A673 (cell line): ENCODE measurements at places on chromosomes 4 and X. TPM values are rescaled to one million over a fixed set of nuclear protein-coding genes. Genes with fewer than 3 reads are reported as not detected.

DNA sequence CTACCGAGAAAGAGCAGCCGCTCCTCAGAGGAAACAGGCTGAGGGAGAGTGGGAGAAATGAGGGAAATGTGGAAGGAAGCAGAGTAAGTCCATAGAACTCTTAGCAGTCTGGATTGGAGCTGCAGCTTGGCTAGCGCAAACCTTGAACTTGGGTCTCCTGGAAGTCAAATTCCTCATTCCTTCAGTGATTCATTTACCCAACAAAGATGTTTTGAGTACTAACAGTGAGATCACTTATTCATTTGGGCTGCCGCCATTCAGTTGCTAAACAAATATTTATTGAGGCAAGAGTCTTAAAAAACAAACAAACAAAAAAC, 51.5 kb downstream of the SEL1L3 start:
- H3K4me1 ChIP-seq = no peaks in the 10 kb centered on the region
- no peak overlapping the region for H3K4me3 ChIP-seq
- H3K27ac ChIP-seq = no peak overlapping the region
- no peaks in the 10 kb centered on the region for H3K27me3 ChIP-seq

- peak overlapping the region; percentile 55 for H3K27ac ChIP-seq
- peak; percentile 74 for DNase-seq
- H3K4me1 ChIP-seq = peaks cover 9% of the 10 kb centered on the region
- H3K27me3 ChIP-seq = no peaks in the 10 kb centered on the region
- H3K4me3 ChIP-seq = no peak overlapping the region
- no peaks in the 10 kb centered on the region for H3K36me3 ChIP-seq
Measured at GRCh38 chrX:103157496-103158316, 57.2 kb upstream of the BEX4 start.

DNA sequence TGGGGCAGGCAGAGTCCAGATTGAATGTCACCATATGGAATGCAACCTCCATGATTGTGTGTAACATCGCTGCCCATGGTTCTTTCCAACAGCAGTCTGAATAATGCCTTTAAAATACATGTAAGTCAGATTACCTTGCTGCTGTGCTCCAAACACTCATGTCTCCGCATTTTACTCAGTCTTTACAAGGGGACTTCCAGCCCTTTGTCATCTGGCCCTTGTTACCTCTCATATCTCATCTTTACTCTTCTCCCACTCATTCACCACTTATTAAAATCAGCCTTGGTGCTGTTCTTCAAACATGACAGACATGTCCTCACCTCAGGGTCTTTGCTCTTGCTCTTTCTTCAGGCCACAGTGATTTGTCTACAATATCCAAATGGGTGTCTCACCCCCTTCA, 200.4 kb upstream of the GYPA start:
- no peak overlapping the region for H3K4me3 ChIP-seq
- no peaks in the 10 kb centered on the region for H3K36me3 ChIP-seq
- H3K27me3 ChIP-seq = no peaks in the 10 kb centered on the region
- no peak for DNase-seq
- no peak overlapping the region for H3K27ac ChIP-seq
- peaks cover 19% of the 10 kb centered on the region for H3K4me1 ChIP-seq

GRCh38 chr4:36255577-36255976, 11.3 kb upstream of the ARAP2 start:
- H3K4me3 ChIP-seq = no peak overlapping the region
- no peak overlapping the region for H3K27ac ChIP-seq
- DNase-seq = no peak
- no peaks in the 10 kb centered on the region for H3K36me3 ChIP-seq
- no peaks in the 10 kb centered on the region for H3K4me1 ChIP-seq

- no peak for DNase-seq
- H3K27ac ChIP-seq = no peak overlapping the region
- H3K4me1 ChIP-seq = no peaks in the 10 kb centered on the region
- H3K36me3 ChIP-seq = no peaks in the 10 kb centered on the region
- no peak overlapping the region for H3K4me3 ChIP-seq
- H3K27me3 ChIP-seq = no peaks in the 10 kb centered on the region
Measured at GRCh38 chr4:39068907-39069306, 6.9 kb downstream of the KLHL5 start.

- H3K4me3 ChIP-seq = no peak overlapping the region
- no peak for DNase-seq
- no peak overlapping the region for H3K27ac ChIP-seq
- H3K36me3 ChIP-seq = no peaks in the 10 kb centered on the region
- no peaks in the 10 kb centered on the region for H3K4me1 ChIP-seq
- H3K27me3 ChIP-seq = no peaks in the 10 kb centered on the region
Measured at GRCh38 chr4:128660361-128661215, 148.9 kb upstream of the JADE1 start.

DNA sequence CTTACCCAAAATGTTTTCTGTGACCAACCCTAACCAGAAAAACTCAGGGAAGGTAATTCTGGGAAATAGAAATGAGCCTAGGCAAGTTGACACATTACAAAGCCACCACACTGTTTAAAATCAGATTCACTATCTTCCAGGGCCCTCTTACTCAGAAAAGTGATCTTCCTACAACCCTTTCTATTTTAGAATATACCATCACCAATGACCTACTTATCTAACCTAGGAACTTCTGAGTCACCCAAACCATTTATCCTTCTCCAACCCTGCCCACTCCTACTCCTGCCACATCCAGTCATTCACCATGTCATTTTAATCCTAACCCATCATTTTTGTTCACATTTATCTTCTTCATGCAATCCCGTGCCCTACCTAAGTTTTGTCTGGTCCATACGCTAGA, 89.9 kb downstream of the FTHL17 start:
- no peak overlapping the region for H3K4me3 ChIP-seq
- H3K36me3 ChIP-seq = no peaks in the 10 kb centered on the region
- DNase-seq = no peak
- no peaks in the 10 kb centered on the region for H3K4me1 ChIP-seq
- H3K27ac ChIP-seq = no peak overlapping the region

- DNase-seq = no peak
- H3K27ac ChIP-seq = no peak overlapping the region
- H3K4me3 ChIP-seq = no peak overlapping the region
- no peaks in the 10 kb centered on the region for H3K36me3 ChIP-seq
- H3K4me1 ChIP-seq = no peaks in the 10 kb centered on the region
Measured at GRCh38 chr4:88045021-88045420, 37.6 kb downstream of the PKD2 start.

GRCh38 chr4:82560853-82561785, 669 bp downstream of the TMEM150C start:
- H3K4me1 ChIP-seq = no peaks in the 10 kb centered on the region
- H3K4me3 ChIP-seq = peak overlapping the region; percentile 40
- no peaks in the 10 kb centered on the region for H3K27me3 ChIP-seq

DNA sequence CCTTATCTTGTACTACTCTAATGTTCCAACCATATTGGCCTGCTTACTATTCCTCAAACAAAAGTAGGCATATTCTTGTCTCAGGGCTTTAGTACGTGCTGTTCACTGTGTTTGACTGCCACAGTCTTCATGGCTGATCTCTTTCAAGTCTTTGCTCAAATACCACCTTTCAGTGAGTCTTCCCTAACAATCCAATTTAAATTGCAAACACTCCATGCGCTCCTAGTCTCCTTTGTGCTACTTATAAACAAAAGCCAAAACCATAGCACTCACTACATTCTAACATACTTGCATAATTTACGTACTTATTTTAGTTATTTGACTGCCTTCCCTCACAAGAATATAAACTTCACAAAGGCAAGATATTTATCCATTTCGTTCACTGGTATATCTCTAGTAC, 1.7 kb upstream of the ART3 start:
- H3K4me1 ChIP-seq = no peaks in the 10 kb centered on the region
- no peak overlapping the region for H3K27ac ChIP-seq
- no peak overlapping the region for H3K4me3 ChIP-seq
- DNase-seq = no peak

ENPEP gene
- total RNA-seq = 8.4 and 13.2 TPM in 2 replicates

TMEM150C gene
- 0.34 and 0.76 TPM in 2 replicates for total RNA-seq

POF1B gene
- total RNA-seq = not detected in 2 replicates

- peaks cover 23% of the 10 kb centered on the region for H3K27me3 ChIP-seq
- no peaks in the 10 kb centered on the region for H3K4me1 ChIP-seq
- H3K4me3 ChIP-seq = no peak overlapping the region
- no peak overlapping the region for H3K27ac ChIP-seq
- no peaks in the 10 kb centered on the region for H3K36me3 ChIP-seq
Measured at GRCh38 chr4:6183740-6184139, 16.6 kb downstream of the JAKMIP1 start.

GRPR gene
- total RNA-seq = 0.52 and 1.2 TPM in 2 replicates

GRCh38 chr4:165844161-165844560, 28.9 kb upstream of the TLL1 start:
- H3K36me3 ChIP-seq = no peaks in the 10 kb centered on the region
- no peaks in the 10 kb centered on the region for H3K27me3 ChIP-seq
- H3K4me3 ChIP-seq = no peak overlapping the region

VCX2 gene
- not detected in 2 replicates for total RNA-seq

DNA sequence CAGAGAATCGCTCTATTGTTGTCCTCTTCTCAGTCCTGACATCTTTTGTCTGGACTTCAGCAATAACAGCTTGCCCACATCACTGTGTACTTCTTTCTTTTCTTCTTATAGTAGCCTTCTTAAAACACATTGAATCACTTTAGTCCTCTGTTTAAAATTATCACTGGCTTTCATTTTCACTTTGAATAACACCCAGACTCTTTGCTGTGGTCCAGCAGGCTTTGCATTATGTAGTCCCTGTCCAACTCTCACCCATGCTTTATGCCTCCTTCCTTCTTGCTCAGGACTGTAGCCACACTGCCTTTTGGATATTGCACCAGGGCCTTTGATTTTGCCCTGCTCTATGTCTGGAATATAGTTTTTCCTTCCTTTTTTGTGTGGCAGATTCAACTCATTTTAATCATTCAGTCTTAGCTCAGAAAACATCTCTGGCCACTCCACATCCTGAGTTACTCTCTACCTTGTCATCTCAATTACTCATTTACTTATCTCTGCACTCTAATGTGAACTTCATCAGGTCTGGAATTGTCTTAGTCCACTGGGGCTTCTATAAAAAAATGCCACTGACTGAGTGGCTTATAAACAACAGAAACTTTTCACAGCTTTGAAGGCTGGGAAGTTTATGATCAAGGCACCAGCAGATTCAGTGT, 168.2 kb downstream of the C4orf33 start:
- DNase-seq = no peak
- no peak overlapping the region for H3K27ac ChIP-seq
- no peaks in the 10 kb centered on the region for H3K36me3 ChIP-seq
- H3K4me1 ChIP-seq = no peaks in the 10 kb centered on the region
- no peak overlapping the region for H3K4me3 ChIP-seq

ANKRD50 gene
- total RNA-seq = 16.7 and 18.4 TPM in 2 replicates

CPE gene
- total RNA-seq = 27.2 and 32.7 TPM in 2 replicates

SHROOM4 gene
- 7.0 and 7.2 TPM in 2 replicates for total RNA-seq

APLN gene
- total RNA-seq = 0.34 and 0.55 TPM in 2 replicates

FRAS1 gene
- total RNA-seq = 0.06 and 0.28 TPM in 2 replicates

DNA sequence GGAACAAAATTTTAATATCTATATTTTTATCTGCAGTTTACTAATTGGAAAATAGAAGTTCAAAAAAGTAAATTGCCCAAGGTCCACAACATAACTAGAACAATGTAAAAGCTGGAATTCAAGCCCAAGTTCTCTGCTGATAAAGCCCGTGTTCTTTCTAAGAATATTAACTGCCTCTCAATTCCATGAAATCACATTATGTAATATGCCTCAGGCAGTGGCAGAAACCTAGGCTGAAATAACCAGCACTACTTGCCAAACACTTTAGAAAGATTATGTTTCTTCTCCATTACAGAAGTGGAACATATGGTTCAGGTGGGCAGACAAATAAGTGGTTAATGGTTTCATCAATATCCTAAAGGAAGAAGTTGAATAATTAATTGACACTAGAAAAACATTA, 56.7 kb upstream of the ADGRL3 start:
- no peaks in the 10 kb centered on the region for H3K36me3 ChIP-seq
- no peak overlapping the region for H3K27ac ChIP-seq
- H3K4me1 ChIP-seq = no peaks in the 10 kb centered on the region

HERC6 gene
- total RNA-seq = 0.26 and 0.32 TPM in 2 replicates

- no peak overlapping the region for H3K4me3 ChIP-seq
- peaks cover 3% of the 10 kb centered on the region for H3K4me1 ChIP-seq
- H3K27ac ChIP-seq = peak overlapping the region; percentile 38
- DNase-seq = peak; percentile 27
- H3K27me3 ChIP-seq = no peaks in the 10 kb centered on the region
- H3K36me3 ChIP-seq = no peaks in the 10 kb centered on the region
Measured at GRCh38 chr4:163448540-163449203, 24.9 kb downstream of the TKTL2 start.

- no peaks in the 10 kb centered on the region for H3K27me3 ChIP-seq
- no peak overlapping the region for H3K4me3 ChIP-seq
- H3K36me3 ChIP-seq = no peaks in the 10 kb centered on the region
- H3K4me1 ChIP-seq = no peaks in the 10 kb centered on the region
- no peak for DNase-seq
- no peak overlapping the region for H3K27ac ChIP-seq
Measured at GRCh38 chr4:119897260-119897659, 169.4 kb downstream of the MAD2L1 start.

DNA sequence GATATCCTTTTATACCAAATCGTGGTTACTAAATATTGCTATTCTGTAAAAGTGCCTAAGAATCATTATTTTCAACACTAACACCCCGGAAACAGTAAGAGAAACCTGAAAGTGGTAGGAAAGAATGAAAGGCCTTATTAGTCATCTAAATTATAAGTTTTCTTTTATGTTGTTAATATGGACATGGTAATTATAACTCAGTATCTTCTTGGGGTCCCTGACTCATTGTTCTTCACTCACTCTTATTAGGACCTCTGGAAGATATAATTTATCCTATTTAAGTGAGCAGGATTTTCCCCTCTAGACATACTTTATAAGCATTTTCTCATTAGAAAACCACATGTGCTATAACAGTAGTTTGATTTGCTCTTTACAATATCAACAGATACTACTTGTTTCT, 51.0 kb downstream of the SMARCA5 start:
- no peak for DNase-seq
- no peak overlapping the region for H3K27ac ChIP-seq
- no peaks in the 10 kb centered on the region for H3K36me3 ChIP-seq
- no peaks in the 10 kb centered on the region for H3K4me1 ChIP-seq

CXCL5 gene
- not detected in 2 replicates for total RNA-seq

C4orf50 gene
- not detected in 2 replicates for total RNA-seq

DNA sequence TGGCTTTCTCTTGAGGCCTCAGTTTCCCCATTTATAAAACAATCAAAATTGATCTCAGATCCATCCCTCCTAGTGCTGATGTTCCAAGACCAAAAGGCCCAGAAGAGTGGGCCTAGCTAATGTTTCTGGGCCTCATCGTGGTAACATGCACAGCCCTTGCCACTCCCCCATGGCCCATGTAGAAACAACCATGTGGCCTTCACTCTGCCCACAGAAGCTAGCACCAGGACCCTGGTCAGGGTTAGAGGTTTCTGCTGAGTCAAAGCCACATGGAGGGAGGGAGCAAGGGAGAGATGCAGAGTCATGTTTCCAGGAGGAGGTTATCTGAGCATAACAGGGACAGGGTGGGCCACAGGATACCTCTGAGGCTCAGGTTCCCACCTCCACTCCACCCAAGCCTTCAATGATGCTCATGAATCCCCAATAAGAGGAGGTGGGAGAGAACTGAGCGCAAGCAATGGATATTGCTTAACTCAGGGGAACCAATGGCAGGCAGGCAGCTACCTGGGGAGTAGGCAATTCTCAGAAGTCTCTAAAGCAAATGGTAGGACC, 16.9 kb downstream of the OTUD5 start:
- no peaks in the 10 kb centered on the region for H3K27me3 ChIP-seq
- no peaks in the 10 kb centered on the region for H3K36me3 ChIP-seq
- no peak overlapping the region for H3K4me3 ChIP-seq
- DNase-seq = no peak

- H3K4me3 ChIP-seq = no peak overlapping the region
- no peaks in the 10 kb centered on the region for H3K36me3 ChIP-seq
- no peak for DNase-seq
Measured at GRCh38 chrX:39427906-39428305, 626.6 kb downstream of the MID1IP1 start.

- DNase-seq = no peak
- H3K4me1 ChIP-seq = peaks cover 38% of the 10 kb centered on the region
- no peak overlapping the region for H3K4me3 ChIP-seq
- H3K36me3 ChIP-seq = no peaks in the 10 kb centered on the region
- no peaks in the 10 kb centered on the region for H3K27me3 ChIP-seq
Measured at GRCh38 chr4:147332091-147332490, 148.8 kb upstream of the EDNRA start.
